RWPE2 (cell line): ENCODE measurements at places on chromosomes 4 and X.

DNA sequence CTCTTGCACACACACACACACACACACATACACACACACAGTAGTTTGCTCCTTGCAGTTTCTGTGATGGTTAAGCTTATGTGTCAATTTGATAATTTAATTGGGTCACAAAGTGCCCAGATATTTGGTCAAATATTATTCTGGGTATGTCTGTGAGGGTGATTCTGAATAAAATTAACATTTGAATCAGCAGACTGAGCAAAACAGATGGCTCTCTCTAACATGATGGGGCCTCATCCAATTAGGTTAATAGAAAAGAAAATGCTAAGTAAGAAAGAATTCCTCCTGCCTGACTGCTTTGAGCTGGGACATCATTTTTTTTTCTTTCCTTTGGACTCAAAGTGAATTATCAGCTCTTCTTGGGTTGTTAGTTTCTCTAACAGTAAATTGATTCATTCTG lies 191.2 kb upstream of the INTU start:
- DNase-seq: no peak

DNA sequence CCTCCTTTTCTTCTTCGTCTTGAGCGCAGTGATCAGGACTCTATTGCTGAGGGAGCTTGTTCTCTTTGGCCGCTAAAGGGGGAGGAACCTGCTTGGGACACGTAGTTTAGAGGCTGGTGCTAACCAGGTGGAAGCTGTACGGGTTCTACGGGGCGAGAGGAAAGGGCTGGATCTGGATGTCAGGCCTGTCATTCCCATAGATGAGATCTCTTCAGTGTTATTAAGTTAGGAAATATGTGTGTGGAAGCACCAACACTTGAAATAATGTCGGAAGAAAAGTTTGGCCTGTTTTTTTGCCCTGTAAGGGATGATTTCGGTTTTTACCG lies 643 bp downstream of the SRP72 start:
- DNase-seq: no peak

DNA sequence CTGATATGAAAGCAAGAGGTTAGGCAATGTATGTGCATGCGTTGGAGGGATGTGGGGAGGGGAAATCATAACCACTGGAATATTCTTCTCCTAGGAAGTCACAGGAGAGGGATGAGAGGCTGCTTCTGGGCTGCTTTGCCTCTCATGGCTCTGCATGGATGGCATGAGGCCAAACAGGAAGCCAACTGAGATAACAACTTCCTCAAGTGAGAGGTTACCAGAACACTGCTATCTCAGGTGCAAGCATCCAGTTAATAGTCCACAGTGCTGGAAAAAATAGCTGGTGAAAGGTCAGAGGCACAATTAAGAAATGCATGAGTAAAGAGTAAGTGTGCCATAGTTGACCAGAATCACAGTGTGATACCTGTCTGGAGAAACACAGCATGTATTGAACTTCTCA lies 113.3 kb downstream of the ELOVL6 start:
- DNase-seq: no peak

DNA sequence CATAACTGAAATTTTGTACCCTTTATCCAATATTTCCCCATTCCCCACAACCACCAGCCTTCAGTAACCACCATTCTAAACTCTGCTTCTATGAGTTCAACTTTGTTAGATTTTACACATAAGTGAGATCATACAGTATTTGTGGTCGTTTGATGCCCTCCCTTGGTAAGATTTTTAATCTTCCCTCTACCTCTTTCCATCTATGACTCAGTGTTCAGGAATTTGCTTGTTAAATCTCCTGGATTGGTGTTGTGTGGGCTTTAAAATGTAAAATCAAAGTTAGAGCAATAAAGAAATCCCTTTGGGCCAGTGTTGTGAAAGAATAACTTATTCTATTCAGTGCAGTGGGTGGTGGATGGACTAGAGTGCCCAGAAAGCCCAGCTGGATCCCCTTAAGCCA lies 37.4 kb downstream of the SLC16A2 start:
- no peak for DNase-seq
